ENCODE measurements at places on chromosomes 16 and 17.

- no peak for DNase-seq
Observed at GRCh38 chr17:8905331-8905730, 37.9 kb upstream of the PIK3R6 start.

- no peak for DNase-seq
Observed at GRCh38 chr17:82006468-82007227, 16.0 kb downstream of the CENPX start.

DNA sequence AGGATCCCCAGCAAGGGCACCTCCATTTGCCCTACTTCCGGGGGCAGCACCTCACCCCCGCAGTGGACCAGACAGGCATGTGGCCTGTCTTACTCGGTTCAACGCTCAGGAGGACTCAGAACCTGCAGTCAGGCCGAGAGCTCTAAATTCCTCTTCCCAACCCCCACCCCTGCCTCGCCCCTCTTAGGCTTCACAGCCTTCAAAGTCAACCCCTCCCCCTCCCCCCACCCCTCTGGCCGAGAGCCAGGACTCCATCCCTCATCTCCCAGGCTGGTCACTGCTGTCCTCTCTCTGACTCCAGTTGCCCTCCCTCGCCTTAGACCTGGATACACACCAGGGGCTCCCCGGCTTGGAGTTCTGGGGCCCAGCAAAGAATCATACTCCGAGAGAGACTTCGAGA is 8.1 kb upstream of the HS3ST6 start:
- DNase-seq, result no peak

DNA sequence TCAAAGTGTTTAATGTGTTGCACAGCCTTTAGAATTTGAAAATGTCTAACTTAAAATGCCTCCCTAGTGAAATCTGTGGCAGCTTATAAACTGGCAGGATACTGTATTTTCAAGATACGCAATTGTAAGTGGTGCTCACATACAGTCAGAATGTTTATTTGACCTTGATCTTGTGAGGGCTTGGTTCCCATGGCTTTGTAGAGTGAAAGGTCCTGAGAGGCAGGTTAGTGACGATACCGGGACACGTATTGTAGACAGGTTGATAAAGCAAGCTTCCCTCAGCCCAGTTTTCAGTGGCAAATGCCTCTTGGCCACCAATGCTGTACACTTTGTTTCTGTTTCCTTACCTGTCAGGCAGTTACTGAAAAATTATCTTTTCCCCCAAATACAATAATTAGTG is 426.6 kb downstream of the MAF start:
- DNase-seq, result no peak

- no peak for DNase-seq
Observed at GRCh38 chr17:63378411-63379375, 67.4 kb downstream of the CYB561 start.

DNA sequence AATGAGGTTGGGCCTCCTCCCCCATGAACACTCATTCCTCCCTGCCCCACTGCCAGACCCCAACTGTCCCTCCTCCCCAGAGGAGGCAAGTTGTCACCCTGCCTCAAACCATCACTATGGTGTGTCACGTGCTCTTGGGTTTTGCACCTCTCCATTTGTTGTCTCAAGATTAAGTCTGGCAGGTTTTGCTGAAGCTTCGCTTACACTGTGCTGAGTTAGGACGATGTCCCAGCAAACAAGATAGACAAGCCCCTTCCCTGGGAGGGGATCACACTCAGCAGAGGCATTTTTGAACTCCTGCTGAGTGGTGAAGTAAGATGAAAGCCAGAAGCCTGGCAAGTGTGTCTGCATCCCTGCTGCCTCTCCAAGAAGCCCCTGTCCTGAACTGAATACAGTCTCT is 78.3 kb downstream of the CBLN1 start:
- no peak for DNase-seq

- DNase-seq, result no peak
Observed at GRCh38 chr16:4904942-4905615, 31.9 kb downstream of the PPL start.

GRCh38 chr17:19513897-19514488 is 19.7 kb upstream of the SLC47A1 start:
- peak; percentile 72 for DNase-seq

DNA sequence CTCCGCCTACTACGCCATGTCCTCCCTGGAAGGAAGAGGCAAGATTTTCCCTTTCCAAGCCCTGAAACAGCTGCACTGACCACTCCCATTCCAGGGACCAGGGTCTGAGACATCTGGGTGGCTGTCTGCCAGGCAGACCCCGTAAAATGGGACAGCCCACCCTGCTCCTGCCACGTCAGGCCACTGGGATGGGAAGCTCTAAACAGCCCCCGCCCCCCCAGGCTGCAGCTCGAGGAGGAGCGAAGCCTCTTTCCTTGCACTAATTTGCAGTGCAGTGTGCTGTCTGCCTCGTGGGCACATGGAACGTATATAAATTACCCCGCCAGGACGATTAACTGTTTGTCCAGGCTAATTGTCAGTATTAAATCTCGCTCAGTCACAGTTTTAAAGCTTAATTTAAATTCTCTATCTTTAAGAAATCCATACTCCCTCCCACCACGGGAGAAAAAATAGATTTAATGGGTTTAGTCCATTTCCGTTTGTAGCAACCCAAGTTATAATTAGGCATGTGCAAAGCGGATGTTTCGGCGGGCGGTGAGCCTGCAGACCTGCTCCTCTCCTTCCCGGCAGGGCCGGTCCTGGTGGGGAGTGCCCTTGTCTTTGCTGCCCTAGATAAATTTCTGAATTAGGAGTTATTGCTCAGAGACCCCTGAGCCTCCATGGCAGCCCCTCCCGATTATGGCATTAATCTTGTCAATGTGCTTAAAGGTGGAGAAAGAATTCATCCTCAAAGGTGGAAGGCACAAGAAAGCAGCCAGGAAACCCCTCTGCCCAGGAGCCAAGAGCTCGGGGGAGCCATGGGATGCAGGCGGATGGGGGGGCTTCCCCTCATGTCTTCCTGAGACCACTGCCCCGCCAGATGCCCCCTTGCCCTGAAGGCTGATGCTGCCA is 268.0 kb upstream of the TNRC6C start:
- no peak for DNase-seq
